ENCODE measurements at places on chromosomes 6 and 20. TPM values are rescaled to one million over a fixed set of nuclear protein-coding genes. Genes with fewer than 3 reads are reported as not detected.

PRND gene
- polyA plus RNA-seq, result 0.01 TPM

RPP40 gene
- polyA plus RNA-seq, result 3.9 TPM

GDAP1L1 gene
- polyA plus RNA-seq, result 0.10 TPM

TTLL9 gene
- 0.06 TPM for polyA plus RNA-seq
